ENCODE measurements at places on chromosomes 3 and 15.

- peak; percentile 61 for DNase-seq
These were observed 873 bp downstream of the CAPN7 start for GRCh38 chr3:15206662-15207576.

DNA sequence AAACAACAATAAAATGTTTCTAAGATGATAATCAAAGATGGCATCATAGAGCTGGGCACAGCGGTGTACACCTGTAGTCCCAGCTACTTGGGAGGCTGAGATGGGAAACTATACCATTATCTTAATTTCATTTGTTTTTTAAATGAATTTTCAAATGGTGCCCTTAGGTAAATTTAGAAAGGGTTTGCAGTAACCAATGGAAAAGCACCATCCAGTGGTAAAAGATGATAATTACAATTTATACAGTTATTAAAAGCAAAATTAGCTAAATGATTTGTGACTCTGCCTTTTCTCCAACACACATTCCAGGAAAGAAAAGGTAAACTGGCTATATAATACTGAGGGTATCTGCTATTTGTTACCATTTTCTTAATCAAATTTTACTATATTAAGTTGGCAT, 14.4 kb upstream of the ANKRD28 start:
- peak; percentile 62 for DNase-seq

GRCh38 chr15:98452238-98452637, 196.1 kb upstream of the IGF1R start:
- no peak for DNase-seq

GRCh38 chr3:141237701-141238521, 6.3 kb downstream of the PXYLP1 start:
- peak; percentile 34 for DNase-seq

GRCh38 chr3:141553055-141553454, 66.2 kb downstream of the RASA2 start:
- peak; percentile 47 for DNase-seq

DNA sequence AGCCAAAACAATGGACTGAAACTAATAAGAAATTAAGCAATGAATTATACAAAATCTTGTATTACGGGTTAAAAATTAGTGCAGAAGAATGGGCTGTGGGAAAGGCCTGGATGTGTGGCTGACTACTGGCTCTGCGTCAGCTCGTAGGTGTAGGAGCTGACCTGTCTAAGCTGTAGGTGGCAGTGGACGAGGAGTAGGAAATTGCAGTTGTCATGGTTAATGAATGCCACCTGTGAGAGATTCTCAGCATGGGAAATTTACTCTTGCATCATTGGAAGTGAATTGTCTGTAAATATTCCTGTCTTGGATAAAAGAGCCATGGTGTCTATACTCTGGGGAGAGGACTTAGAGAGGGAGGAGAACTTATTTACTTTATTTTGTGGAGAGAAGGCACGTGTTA, 23.4 kb downstream of the CHRNA7 start:
- DNase-seq = no peak

DNA sequence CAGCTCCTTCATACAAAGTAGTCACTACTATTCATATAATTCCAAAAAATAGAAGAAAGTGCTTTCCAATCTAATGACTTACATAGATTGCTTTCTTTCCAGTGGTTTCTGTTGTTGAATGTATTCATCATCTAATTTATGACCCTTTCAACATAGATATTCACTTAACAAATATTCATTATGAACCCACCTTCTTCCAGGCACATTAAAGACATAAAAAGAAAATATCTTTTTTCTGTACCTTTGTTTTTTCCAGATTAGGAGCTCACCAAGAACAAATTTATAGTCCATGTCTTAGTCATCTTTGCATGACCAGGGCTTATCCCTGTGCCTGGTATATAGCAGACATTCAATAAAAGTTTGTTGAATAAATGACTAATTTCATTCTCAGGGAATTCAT, 32.4 kb upstream of the PDZRN3 start:
- DNase-seq = no peak

GRCh38 chr3:169573148-169573547, 90.4 kb downstream of the MECOM start:
- DNase-seq = no peak

DNA sequence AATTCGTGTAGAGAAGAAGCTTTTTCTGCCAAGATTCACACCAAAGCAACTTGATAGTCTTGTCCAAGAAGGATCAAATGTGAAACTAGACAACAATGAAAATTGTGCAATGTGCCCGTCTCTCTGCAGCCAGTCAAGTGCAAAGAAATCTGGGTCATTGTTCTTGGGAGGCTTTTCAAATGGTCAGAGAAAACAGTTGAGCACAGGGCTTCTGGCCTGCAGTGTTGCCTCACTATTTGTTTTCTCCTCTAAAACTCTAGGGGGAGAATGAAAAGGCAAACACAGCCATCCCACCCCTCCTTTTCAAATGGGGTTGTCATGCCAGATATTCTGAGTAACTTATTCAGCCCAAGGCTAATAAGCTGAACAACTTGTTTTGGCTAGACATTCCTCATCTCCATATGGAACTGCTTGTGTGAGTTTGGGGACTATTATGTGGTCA, 417.6 kb upstream of the CDIN1 start:
- no peak for DNase-seq

- DNase-seq = no peak
These were observed 93.2 kb downstream of the ATP11B start for GRCh38 chr3:182886497-182886896.

- DNase-seq = no peak
These were observed 12.2 kb upstream of the VIPR1 start for GRCh38 chr3:42490243-42490642.

- DNase-seq = no peak
These were observed 63.5 kb upstream of the GOLGA8A start for GRCh38 chr15:34501131-34501530.

DNA sequence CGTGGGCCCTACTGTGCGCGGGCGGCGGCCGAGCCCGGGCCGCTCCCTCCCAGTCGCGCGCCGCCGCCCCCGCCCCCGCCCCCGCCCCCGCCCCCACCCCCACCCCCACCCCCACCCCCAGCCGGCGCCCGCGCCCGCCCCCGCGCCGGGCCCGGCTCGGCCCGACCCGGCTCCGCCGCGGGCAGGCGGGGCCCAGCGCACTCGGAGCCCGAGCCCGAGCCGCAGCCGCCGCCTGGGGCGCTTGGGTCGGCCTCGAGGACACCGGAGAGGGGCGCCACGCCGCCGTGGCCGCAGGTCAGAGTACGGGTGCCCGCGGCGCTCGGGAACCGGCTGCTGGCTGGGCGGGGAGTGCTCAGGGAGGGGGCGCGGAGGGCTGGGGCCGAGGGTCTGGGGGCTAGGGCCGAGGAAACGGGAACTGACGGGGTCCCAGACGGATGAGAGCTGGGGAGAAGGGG, 1.1 kb upstream of the PPARG start:
- DNase-seq = no peak

GRCh38 chr15:100712226-100712625, 109.8 kb downstream of the ASB7 start:
- DNase-seq = no peak

DNA sequence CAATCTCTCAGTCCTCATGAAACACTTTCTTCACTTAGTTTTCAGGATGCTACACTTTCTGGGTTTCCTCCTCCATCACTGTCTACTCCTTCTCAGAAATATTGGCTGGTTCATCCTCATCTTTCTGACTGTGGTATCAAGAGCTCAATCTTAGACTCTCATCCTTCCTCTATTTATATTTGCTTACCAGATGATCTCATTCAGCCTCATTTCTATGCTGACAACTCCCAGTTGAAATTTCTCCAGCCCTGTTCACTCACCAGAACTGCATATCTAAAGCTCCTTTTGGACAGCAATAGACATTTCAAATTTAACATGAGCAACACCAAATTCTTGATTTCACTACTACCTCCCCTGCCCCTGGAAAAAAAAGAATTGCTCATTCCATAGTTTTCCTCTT, 48.0 kb upstream of the FBN1 start:
- DNase-seq = no peak

DNA sequence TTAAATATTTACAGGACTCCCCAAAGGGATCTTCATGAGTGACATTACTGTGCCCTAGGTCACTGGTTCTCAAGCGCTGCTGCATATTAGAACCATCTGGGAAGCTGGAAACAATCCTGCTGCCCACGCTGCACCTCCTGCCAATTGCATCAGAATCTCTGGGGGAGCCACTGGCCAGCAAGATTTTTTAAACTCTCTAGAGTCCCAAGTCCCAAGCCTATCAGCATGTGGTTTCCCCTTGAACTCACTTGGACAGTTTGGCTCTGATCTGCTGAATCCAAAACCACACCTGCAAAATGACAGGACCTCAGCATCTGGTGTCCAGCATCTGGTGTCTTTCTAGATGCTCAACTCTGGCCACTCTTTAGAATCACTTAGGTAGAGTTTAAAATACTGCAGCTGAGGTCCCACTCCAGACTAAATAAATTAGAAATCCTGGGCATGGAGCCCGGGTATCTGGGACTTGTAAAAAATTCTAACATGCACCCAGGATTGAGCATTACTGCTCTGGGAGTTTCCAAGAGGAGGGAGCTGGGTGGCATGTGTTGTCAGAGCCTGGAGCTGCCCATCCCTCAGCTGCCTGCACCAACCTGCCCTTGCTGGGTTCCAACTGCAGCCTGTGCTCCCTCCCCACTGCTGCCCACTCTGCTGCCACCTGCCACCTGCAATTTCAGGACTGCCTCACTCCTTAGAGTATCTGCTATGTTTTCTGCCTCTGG, 311.3 kb downstream of the SLC9A9 start:
- no peak for DNase-seq

- no peak for DNase-seq
These were observed 1051.9 kb downstream of the FHIT start for GRCh38 chr3:60199306-60199705.

GRCh38 chr3:17195192-17195611, 310.4 kb downstream of the PLCL2 start:
- peak; percentile 14 for DNase-seq

DNA sequence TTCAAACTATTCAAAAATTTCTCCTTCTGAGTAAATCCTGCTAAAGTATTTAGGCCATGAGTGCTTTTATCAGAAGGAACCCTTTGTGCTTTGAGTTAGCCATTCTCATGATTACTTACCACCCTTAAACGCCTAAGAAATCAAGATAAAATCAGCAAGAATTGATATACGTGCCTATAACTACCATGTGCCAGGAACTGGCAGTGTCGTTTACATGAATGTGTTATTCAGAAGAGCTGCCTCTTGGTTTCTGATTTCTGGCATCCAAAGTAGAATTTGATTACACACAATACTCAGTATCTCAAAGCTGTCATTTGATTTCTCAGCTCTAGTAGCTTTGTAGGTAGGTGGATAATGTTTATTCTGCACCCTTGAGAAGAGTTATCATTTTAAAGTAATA, 351.3 kb upstream of the CCDC54 start:
- no peak for DNase-seq

- no peak for DNase-seq
These were observed 3.4 kb downstream of the FAH start for GRCh38 chr15:80156176-80156720.

- DNase-seq = no peak
These were observed 1.5 kb upstream of the P2RY12 start for GRCh38 chr3:151386056-151386455.

GRCh38 chr3:190318666-190319065, 3.6 kb downstream of the CLDN1 start:
- no peak for DNase-seq

- no peak for DNase-seq
These were observed 64.3 kb downstream of the DUT start for GRCh38 chr15:48395521-48396011.

- DNase-seq = no peak
These were observed 53.7 kb downstream of the CHST2 start for GRCh38 chr3:143173242-143173641.

- DNase-seq = no peak
These were observed 275.8 kb upstream of the RBMS3 start for GRCh38 chr3:29004885-29005599.

DNA sequence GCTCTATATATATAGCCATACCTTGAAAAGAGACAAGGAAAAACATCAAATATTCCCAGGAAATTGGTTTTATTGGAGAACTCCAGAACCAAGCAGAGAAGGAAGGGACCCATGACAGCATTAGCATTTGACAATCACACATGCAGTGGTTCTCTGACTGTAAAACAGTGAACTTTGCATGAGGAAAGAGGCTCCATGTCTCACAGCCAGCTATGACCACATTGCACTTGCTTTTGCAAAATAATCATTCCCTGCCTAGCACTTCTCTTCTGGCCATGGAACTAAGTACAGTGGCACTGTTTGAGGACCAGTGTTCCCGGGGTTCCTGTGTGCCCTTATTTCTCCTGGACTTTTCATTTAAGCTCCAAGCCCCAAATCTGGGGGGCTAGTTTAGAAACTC, 85.5 kb downstream of the TGFBR2 start:
- no peak for DNase-seq

- no peak for DNase-seq
These were observed at the start of gene IGSF10 for GRCh38 chr3:151460774-151461450. Gene IGSF10, minus strand, starts transcription at chr3:151461061. Its CDS starts 2,352 bp downstream, at chr3:151458709.

GRCh38 chr3:157100608-157101396, 59.1 kb downstream of the CCNL1 start:
- no peak for DNase-seq

DNA sequence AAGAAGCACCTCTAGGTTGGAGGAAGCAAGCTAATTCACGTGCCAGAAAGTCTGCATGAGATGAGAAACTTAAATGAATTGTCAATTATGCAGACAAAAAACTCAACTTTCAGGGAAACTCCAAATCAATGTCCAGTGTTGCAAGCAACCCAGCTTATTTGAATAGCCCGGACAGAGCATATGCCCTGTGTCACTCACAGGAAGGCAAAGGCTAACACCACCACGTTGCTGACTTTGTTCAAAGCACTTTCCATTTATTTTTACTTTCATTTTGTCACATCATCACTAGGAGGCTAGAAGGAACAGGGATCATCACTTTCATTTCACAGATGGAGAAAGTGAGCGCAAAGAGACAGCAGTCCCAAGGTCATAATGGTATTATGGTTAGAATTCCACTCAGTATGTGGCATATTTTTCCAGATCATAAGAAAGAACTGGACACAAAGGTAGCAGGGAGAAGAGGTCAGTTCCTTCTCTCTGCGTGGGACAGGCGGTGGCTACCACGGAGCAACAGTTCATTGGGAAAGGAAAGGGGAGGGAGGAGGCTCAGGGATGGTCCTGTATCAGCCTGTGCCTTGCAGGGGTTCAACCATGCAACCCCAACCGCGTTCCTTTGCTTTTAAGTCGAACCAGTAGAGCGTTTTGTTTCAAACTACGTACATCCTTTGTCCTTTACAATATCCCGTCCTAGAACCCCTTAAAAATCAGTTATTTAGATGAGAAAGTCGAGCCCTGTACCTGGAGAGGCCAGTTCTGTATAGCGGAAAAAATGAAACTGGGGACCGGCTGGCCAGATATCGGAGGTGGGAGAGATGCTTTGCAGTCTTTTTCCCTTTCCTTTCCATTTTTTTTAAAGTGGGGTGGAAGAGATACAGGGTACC, 1.1 kb downstream of the HEG1 start:
- DNase-seq = no peak

DNA sequence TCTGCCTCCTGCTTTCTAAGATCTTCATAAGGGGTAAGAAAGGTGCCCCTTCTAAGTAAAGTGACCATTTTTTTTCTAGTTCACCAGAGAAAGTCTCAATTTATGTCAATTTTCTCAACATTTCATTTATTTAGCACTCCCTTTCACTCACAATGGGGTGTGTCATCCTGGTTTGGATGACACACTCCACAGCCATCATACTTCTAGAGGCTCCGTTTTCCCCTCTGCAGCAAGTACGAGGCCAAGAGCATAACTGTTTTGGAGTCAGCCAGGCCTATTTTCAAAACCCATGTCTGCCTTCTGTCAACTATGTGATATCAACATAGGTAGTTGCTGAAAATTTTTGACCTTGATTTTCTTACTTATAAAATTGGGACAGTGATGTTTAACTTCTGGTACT, 703.2 kb downstream of the NLGN1 start:
- no peak for DNase-seq

GRCh38 chr3:71787851-71788405, 3.0 kb upstream of the PROK2 start:
- no peak for DNase-seq

Measured in hematopoietic multipotent progenitor cell treated with erythropoietin and hydrocortisone succinate and interleukin-3 and kit ligand, for 8 days (in vitro differentiated cells).